Activated B cell treated with CpG ODN at 0.5 μM for 24 hours (primary cell): ENCODE measurements at places on chromosomes 7 and 10. TPM values are rescaled to one million over a fixed set of nuclear protein-coding genes. Genes with fewer than 3 reads are reported as not detected.
A peak's percentile ranks its signal among the peaks of the same experiment; 100 is the strongest.

DNA sequence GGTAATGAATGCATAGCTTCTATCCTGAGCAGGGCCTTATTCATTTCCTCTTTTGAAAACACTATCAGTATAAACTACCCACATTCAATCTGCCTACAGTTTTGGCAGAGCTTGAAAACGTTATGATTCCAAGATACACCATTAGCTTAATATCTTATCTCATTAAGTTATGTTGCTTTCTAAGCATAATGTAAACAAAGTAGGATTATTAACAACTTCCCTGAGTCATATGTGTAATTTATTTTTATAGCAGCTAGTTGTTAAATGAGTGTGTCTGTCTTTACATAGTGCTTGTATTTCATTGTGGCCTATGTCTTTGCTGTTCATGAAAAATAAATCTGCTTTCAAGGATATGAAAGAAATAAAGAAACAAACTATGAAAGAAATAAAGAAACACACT lies 106.2 kb upstream of the DLX6 start:
- no peak for DNase-seq
- no peaks in the 10 kb centered on the region for H3K4me1 ChIP-seq
- no peaks in the 10 kb centered on the region for H3K36me3 ChIP-seq
- H3K4me3 ChIP-seq, result no peak overlapping the region
- peaks cover 3% of the 10 kb centered on the region for H3K27me3 ChIP-seq
- H3K27ac ChIP-seq, result no peak overlapping the region

- H3K4me3 ChIP-seq, result no peak overlapping the region
- H3K4me1 ChIP-seq, result peaks cover 3% of the 10 kb centered on the region
- peaks cover 47% of the 10 kb centered on the region for H3K36me3 ChIP-seq
- no peak overlapping the region for H3K27ac ChIP-seq
- no peak for DNase-seq
- no peaks in the 10 kb centered on the region for H3K27me3 ChIP-seq
Observed at GRCh38 chr7:102073931-102074880, 212.5 kb upstream of the SH2B2 start.

DNA sequence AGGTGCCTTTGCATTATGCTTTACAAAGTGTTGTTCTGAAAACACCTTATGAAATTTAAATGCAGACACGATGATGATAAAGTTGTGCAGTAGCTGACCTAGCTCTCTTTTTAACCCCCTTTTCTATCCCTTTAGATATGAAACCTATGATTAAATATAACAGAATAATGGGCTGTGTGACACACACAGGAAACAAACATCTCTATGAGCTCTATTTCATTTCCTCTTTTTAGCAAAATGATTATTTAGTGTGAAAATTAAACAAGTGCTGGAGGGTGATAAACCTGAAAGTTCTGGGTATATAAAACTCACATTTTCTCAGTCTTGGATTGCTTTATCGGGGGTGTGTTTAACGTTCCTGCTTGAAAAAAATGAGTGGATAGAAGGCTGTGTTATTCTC lies 1310.5 kb upstream of the CELF2 start:
- H3K27ac ChIP-seq, result no peak overlapping the region
- no peak for DNase-seq
- no peak overlapping the region for H3K4me3 ChIP-seq

GRCh38 chr7:123143252-123144006 lies 56.3 kb downstream of the SLC13A1 start:
- no peaks in the 10 kb centered on the region for H3K27me3 ChIP-seq
- H3K4me1 ChIP-seq, result no peaks in the 10 kb centered on the region
- DNase-seq, result no peak
- H3K4me3 ChIP-seq, result no peak overlapping the region
- no peak overlapping the region for H3K27ac ChIP-seq
- H3K36me3 ChIP-seq, result no peaks in the 10 kb centered on the region

DNA sequence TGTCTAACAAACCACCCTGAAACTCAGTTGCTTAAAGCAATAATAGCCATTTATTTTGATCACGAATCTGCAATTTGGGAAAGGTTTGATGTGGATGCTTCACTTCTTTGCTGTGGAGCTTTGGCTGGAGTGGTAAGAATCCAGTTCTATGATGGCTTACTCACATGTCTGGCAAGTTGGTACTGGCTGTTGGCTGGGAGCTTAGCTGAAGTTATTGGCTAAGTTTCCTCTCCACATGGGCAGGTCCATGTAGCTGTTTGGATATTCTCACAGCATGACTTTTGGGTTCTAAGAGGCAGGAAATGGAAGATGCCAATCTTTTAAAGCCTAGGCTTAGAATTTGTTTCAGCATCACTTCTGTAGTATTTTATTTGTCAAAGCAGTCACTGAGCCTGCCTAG lies 277.6 kb upstream of the NRP1 start:
- H3K27me3 ChIP-seq, result no peaks in the 10 kb centered on the region
- no peak overlapping the region for H3K27ac ChIP-seq
- H3K4me1 ChIP-seq, result no peaks in the 10 kb centered on the region
- H3K36me3 ChIP-seq, result no peaks in the 10 kb centered on the region

DNA sequence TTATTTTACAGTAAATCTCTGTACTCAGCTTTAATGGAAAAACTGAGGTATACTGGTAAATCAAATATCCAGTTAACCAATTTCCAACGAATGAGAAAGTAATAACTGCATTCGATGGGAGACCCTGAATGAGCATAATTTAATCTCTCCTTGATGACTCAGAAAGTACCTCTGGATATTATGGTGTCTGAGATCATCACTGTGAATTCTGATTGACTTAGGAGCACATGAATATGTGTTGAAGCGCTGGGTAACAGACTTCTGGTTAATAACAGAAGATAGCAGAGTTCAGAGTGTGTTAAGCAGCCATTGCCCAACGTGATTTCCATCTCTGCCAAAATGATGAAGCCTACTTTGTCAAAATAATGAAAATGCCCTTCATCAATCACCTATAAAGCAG lies 116.6 kb downstream of the NRP1 start:
- no peaks in the 10 kb centered on the region for H3K4me1 ChIP-seq
- H3K4me3 ChIP-seq, result no peak overlapping the region
- H3K36me3 ChIP-seq, result no peaks in the 10 kb centered on the region
- no peak overlapping the region for H3K27ac ChIP-seq

DNA sequence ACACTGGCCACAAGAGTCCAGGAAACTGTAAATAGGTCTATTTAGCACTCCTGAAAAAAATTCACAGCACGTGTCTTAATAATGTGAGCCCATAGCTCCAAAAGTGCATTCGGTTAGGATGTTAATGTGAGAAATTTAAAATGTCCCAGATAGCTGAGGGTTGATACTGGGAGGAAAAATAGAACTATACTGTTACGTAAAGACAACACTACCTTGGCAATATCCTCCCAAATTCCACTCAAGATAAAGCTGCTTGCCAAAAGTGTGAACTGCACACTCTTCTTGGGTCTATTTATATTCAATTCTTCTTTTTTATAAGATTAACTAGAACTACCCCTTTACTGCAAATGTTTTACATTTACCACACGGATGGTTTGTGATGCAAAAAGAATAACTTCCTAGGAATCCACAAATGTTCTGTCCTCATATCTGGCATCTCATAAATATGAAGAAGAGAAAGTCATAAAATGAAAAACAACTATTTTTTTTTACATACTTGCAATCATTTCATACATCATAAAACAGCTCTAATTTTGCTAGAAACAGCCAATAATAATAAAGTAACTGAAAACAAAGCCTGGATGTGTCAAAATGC lies 10.4 kb downstream of the RAB11FIP2 start:
- H3K27me3 ChIP-seq, result no peaks in the 10 kb centered on the region
- DNase-seq, result no peak
- no peaks in the 10 kb centered on the region for H3K4me1 ChIP-seq
- H3K36me3 ChIP-seq, result peaks cover 36% of the 10 kb centered on the region
- H3K4me3 ChIP-seq, result no peak overlapping the region
- H3K27ac ChIP-seq, result no peak overlapping the region

GRCh38 chr7:17444673-17445072 lies 146.2 kb downstream of the AHR start:
- no peaks in the 10 kb centered on the region for H3K36me3 ChIP-seq
- DNase-seq, result no peak
- H3K4me3 ChIP-seq, result no peak overlapping the region
- no peak overlapping the region for H3K27ac ChIP-seq

DNA sequence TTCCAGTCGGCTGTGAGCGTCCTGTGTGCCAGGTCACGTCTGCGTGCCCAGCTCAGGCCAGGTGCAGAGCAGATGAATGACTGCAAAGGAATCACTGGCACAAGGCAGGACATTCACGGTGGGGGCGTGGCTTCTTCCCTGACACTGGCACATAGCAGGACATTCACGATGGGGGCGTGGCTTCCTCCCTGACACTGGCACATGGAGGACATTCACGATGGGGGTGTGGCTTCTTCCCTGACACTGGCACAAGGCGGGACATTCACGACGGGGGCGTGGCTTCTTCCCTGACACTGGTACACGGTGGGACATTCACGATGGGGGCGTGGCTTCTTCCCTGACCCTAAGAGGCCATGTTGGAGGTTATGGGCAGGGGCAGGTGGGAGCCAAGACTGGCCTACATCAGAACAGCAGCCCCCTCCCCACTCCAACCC lies 64.3 kb downstream of the MYL10 start:
- no peaks in the 10 kb centered on the region for H3K36me3 ChIP-seq
- H3K4me1 ChIP-seq, result no peaks in the 10 kb centered on the region
- H3K27ac ChIP-seq, result no peak overlapping the region
- no peak overlapping the region for H3K4me3 ChIP-seq
- H3K27me3 ChIP-seq, result peaks cover 12% of the 10 kb centered on the region

DNA sequence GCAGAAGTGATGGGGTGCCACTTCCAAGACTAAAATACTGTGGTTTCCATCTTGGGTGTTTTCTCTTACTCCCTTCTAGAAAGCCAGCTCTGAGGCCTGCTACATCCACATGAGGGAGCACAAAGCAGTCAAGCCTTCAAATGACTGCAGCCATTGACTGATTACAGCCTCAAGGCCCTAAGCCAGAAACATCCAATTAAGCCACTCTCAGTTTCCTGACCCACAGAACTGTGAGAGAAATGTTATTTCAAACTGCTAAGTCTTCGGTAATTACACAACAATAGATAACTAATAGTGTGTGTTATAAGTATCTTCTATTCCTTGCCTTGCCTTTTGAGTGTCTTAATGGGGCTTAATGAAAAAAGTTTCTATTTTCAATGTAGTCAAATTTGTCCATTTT lies 24.8 kb downstream of the BRAF start:
- DNase-seq, result no peak
- H3K27ac ChIP-seq, result no peak overlapping the region
- peaks cover 83% of the 10 kb centered on the region for H3K4me1 ChIP-seq

GRCh38 chr7:54339073-54339472 lies 203.1 kb upstream of the VSTM2A start:
- H3K36me3 ChIP-seq, result no peaks in the 10 kb centered on the region
- H3K27me3 ChIP-seq, result no peaks in the 10 kb centered on the region
- H3K27ac ChIP-seq, result no peak overlapping the region
- no peak overlapping the region for H3K4me3 ChIP-seq
- H3K4me1 ChIP-seq, result no peaks in the 10 kb centered on the region

DNA sequence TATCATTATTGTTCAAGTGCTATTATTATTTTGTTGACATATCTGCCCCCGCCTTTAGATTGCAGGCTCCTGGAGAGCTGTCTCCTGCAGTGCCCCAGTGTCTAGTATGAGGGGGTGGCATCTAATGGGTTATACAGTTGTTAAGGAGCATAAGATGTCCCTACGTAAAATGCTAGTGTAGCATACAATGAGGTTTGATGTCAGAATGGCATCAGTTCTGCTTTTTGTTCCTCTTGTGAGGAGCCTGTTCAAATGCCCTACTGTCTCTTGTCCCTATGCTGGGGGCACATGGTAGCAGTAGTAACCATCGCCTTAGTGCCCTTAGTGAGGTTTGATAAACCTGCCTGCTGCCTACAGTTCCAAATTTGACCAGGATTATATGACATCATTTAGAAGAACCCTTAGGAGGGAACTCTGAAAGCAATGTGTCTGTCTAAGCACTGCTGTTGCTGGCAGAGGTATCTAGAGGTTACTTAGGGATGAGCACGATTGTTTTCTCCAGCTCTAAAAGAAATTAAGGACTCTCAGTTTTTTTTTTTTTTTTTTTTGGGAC lies 9.7 kb downstream of the CREM start:
- DNase-seq, result no peak
- H3K4me3 ChIP-seq, result peak overlapping the region; percentile 69
- H3K27ac ChIP-seq, result peak overlapping the region; percentile 89
- no peaks in the 10 kb centered on the region for H3K36me3 ChIP-seq
- no peaks in the 10 kb centered on the region for H3K27me3 ChIP-seq

- H3K4me1 ChIP-seq, result no peaks in the 10 kb centered on the region
- DNase-seq, result no peak
- H3K4me3 ChIP-seq, result no peak overlapping the region
- no peak overlapping the region for H3K27ac ChIP-seq
Observed at GRCh38 chr7:131933751-131934289, 377.4 kb upstream of the PODXL start.

DNA sequence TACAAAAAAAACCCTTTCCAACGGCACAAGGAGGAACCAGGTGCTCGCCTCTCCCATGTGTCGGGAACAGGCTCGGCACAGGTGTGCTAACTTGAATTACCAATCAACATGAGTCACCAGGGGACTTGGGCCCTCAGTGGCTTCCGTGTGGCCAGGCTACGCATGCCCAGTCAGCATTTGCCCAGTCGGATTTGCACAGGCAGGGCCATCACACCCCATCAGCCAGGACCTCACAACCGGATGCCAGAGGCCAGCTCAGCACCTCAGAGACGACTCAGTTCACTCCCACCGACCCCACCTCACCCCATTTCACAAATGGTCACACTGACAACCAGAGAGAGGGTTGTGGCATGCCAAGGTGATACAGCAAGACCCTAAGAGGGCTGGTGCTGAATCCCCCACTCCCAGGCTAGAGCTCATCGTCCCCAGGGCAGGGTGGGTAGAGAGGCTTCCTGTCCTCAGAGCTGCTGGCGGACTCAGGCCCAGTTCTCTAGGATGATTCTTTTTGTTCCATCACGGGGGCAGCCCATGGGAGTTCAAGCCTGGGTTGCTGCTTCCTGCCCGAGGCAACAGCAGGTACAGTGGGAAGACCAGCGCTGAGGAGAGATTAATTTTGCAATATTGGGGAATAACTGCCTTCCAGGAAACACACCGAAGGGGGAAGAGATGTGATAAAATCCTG lies 13.6 kb downstream of the ANXA11 start:
- peak overlapping the region; percentile 85 for H3K27ac ChIP-seq
- DNase-seq, result no peak
- peaks cover 22% of the 10 kb centered on the region for H3K36me3 ChIP-seq
- no peaks in the 10 kb centered on the region for H3K27me3 ChIP-seq
- peak overlapping the region; percentile 32 for H3K4me3 ChIP-seq

DNA sequence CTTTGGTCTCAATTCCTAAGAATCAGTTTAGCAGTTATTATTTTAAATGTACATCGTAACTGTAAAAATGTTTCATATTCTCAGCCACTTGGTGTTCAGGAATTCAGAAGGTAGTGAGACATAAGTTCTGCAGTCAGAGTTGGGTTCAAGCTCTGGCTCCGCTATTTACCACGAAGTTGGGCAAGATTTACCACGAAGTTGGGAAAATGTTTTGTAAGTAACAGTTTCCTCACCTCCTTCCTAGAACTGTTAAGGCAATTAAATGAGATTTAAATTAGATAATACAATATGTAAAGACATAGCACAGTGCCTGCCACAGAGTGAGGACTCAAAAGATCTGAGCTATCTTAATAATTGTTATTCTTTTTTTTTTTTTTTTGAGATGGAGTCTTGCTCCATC lies 16.3 kb upstream of the ABLIM1 start:
- H3K27me3 ChIP-seq, result peaks cover 3% of the 10 kb centered on the region
- H3K4me3 ChIP-seq, result no peak overlapping the region
- H3K4me1 ChIP-seq, result no peaks in the 10 kb centered on the region
- no peak overlapping the region for H3K27ac ChIP-seq
- no peaks in the 10 kb centered on the region for H3K36me3 ChIP-seq

GRCh38 chr7:18352339-18353255 lies 143.0 kb upstream of the HDAC9 start:
- H3K4me3 ChIP-seq, result no peak overlapping the region
- no peaks in the 10 kb centered on the region for H3K36me3 ChIP-seq
- DNase-seq, result no peak
- H3K27me3 ChIP-seq, result no peaks in the 10 kb centered on the region
- H3K4me1 ChIP-seq, result peaks cover 28% of the 10 kb centered on the region

POLL gene
- 35.0 and 39.5 TPM in 2 replicates for total RNA-seq

HTR5A gene
- not detected in 2 replicates for total RNA-seq

TAX1BP1 gene
- total RNA-seq, result 61.4 and 64.7 TPM in 2 replicates

STK31 gene
- total RNA-seq, result 0.76 and 1.0 TPM in 2 replicates
